Hepatocyte (in vitro differentiated cells): ENCODE measurements at places on chromosomes 4 and X.
A peak's percentile ranks its signal among the peaks of the same experiment; 100 is the strongest.

GRCh38 chr4:7867191-7867590 is 72.5 kb downstream of the AFAP1 start:
- DNase-seq = no peak

GRCh38 chr4:37528166-37528885 is 157.8 kb downstream of the RELL1 start:
- peak; percentile 58 for DNase-seq

- no peak for DNase-seq
These were observed 660.6 kb upstream of the NR3C2 start for GRCh38 chr4:149102765-149103164.

DNA sequence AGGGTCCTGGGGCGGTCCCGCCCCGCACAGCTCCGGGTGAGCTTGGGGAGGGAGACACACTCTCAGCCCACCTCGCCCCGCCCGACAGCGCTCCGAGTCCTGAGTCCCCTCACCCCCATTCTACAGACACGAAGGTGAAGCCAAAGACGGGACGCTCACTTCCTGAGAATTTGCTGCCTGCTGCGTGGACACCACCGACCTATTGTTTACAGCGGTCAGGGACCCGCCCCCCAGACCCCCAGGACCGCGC is 796 bp upstream of the ZNF141 start:
- DNase-seq = peak; percentile 34

DNA sequence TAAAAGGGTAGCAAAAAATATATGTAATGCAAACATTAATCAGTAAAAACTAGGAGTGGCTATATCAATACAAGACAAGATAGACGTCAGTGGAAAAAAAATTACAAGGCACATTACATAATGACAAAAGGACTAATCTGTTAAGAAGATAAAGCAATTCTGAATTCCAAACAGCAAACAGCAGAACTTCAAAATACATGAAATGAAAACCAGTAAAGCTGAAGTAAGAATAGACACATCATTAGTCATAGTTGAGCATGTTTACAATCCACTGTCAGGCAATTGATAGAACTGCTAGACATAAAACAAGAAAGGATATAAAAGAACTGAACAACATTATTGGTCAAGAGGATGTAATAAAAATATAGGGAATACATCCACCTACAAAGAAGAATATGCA is 12.2 kb downstream of the SULT1B1 start:
- DNase-seq = no peak
